Vagina (tissue), 2 donors: ENCODE measurements at places on chromosomes 2 and 18. TPM values are rescaled to one million over a fixed set of nuclear protein-coding genes. Genes with fewer than 3 reads are reported as not detected.

CNDP1 gene
- total RNA-seq = 9.8 TPM

PLEKHH2 gene
- 27.5 TPM for total RNA-seq

PJVK gene
- 4.9 TPM for total RNA-seq

DNAJC10 gene
- 37.1 TPM for total RNA-seq

- no peaks in the 10 kb centered on the region for H3K27me3 ChIP-seq
- no peak for DNase-seq
- peaks cover 4% of the 10 kb centered on the region for H3K4me1 ChIP-seq
Measured at GRCh38 chr2:227415538-227416424, 28.0 kb upstream of the SCYGR1 start.

GRCh38 chr2:121279476-121280220, 5.4 kb downstream of the TFCP2L1 start:
- no peaks in the 10 kb centered on the region for H3K27me3 ChIP-seq
- peaks cover 14% of the 10 kb centered on the region for H3K4me1 ChIP-seq
- no peak for DNase-seq

DNA sequence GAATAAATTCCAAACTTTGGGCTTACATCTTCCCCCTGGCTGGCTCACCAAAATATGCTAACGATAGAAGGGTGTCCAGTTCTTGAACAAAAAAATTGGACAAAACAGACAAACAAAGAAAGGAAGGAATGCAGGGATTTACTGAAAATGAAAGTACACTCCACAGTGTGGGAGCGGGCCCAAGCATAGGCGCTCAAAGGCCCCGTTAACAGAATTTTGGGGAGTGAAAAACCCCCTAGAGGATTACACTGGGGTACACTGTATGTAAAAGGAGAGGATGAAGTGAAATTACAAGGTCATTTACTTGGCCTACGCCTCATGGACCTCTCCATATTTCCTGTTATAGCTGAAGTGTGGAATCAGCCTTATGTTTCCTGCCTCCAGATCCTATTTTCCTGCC, 899.7 kb downstream of the DSC3 start:
- no peak for DNase-seq
- no peaks in the 10 kb centered on the region for H3K36me3 ChIP-seq

DNA sequence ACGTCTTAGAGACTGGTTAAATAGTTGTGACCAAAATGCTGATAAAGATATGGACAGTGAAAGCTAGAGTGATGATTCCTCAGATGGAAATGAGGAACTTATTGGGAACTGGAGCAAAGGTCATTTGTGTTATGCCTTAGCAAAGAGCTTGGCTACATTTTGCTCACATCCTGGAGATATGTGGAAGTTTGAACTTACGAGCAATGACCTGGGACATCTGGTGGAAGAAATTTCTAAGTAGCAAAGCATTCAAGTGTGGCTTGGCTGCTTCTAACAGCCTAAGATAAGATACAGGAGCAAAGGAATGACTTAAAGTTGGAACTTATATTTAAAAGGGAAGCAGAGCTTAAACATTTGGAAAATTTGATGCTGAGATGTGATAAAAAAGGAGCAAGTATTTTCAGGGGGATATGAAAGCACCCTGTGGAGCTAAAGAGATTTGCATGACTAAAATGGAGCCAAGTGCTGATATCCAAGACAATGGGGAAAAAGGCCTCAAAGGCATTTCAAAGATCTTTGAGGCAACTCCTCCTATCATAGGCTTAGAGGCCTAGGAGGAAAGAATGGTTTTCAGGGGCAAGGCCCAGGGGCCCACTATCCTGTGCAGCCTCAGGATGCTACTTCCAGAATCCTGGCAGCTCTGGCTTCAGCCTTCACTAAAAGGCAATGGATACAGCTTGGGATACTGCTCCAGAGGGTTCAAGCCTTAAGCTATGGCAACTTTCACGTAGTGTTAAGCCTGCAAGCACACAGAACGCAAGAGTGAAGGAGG, 124.1 kb upstream of the KLHL14 start:
- no peak overlapping the region for H3K4me3 ChIP-seq
- no peaks in the 10 kb centered on the region for H3K36me3 ChIP-seq
- no peak overlapping the region for H3K27ac ChIP-seq
- no peak for DNase-seq
- H3K27me3 ChIP-seq = no peaks in the 10 kb centered on the region
- no peaks in the 10 kb centered on the region for H3K4me1 ChIP-seq
